MCF 10A (cell line): ENCODE measurements at places on chromosomes 16 and 17. TPM values are rescaled to one million over a fixed set of nuclear protein-coding genes. Genes with fewer than 3 reads are reported as not detected.

The KLHL10 gene
- total RNA-seq, result not detected in 2 replicates

The TP53TG3F gene
- not detected in 2 replicates for total RNA-seq

The CDRT15L2 gene
- total RNA-seq, result not detected in 2 replicates

The RILP gene
- 1.6 and 2.6 TPM in 2 replicates for total RNA-seq

GRCh38 chr17:33131620-33132019 lies 140.0 kb downstream of the SPACA3 start:
- DNase-seq, result no peak

- no peak for DNase-seq
Observed at GRCh38 chr17:4537451-4538235, 17.5 kb downstream of the MYBBP1A start.

- no peak for DNase-seq
Observed at GRCh38 chr16:87469169-87469568, 23.7 kb downstream of the ZCCHC14 start.

GRCh38 chr16:49461517-49461951 lies 87.9 kb downstream of the C16orf78 start:
- DNase-seq, result no peak

GRCh38 chr17:74603746-74604145 lies 11.7 kb upstream of the CD300LD start:
- no peak for DNase-seq

DNA sequence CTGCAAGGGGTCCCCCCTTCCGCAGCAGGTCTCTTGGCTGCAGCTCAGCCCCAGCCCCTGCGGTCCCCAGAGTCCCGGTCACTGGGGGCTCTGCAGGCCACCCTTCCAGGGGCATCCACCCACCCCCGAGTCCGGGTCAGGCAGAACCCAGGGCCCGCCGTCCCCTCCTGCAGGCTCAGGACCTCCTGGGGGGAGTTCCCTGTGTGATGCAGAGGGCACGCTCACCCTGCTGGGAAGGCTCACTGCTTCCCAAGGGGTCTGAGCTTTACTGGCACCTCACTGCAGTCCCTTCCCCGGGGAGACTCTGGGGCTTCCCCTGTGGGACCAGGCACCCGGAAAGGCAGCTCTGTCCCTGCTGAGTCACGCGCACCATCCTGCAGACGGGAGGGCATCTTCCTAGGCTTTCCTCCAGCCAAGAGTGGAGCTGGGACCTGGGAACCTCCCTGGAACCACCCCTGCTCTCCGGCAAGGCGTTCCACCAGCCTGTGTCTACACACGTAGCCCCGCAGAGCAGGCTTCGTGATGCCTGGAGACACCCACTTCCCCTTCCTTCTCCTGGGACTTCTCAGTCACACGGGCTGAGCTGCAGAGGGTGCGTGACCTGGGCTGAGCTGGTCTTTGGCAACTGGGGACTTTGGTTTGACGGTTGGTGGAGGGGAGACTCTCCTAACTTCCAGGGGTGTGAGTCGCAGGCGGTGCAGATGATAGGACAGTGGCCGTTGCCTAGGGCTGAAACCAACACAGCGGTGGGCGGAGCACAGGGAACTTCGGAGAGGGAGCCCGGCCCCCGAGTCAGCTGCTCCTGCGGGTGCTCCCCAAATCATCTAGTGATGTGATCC lies 23.4 kb downstream of the SLC25A10 start:
- DNase-seq, result peak; percentile 39

DNA sequence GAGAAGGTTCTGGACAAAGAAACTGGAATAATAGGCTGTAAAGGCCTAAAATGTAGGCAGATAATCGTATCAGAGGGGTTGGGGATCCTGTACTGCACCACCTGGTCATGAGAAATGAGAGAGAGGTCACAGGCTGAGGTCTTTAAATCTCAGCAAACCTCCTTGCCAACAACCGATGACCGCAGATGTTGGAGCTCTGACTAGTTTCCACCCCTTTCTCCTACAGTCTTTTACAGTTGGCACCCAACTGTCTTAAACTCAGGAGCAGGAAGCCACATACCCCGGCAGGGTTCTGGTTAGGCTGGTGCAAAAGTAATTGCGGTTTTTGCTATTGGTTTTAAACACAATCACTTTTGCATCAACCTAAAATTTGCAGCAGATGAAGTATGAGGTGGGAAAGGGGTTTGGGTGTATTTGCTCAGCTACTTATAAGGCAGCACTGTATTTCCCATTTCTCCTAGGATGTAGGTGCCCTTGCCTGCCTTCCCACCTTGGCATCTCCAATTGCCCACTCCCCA lies 261.8 kb upstream of the MYOCD start:
- no peak for DNase-seq

DNA sequence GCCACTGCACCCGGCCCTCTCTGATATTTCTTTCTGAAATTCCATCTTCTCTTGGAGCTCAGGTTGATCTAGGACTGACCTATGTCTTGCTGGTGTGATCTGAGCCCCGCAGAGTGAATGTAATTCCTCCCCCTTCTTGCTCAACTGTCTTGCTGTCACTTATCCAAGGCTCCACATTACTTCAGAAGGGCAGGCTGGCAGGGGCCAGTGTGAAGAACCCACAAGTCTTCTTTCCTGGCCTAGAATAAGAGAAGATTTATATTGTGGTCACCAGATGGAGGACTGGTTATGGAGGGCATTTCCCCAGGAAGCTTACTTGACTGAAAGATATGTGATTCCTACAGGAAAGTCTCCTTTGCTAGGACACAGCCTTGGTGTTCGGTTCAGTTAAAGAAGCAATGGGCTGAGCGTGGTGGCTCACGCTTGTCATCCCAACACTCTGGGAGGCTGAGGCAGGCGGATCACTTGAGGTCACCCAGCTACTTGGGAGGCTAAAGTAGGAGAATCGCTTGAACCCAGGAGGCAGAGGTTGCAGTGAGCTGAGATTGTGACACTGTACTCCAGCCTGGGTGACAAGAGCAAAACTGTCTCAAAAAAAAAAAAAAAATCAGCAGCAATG lies 13.4 kb downstream of the ITGAL start:
- no peak for DNase-seq

DNA sequence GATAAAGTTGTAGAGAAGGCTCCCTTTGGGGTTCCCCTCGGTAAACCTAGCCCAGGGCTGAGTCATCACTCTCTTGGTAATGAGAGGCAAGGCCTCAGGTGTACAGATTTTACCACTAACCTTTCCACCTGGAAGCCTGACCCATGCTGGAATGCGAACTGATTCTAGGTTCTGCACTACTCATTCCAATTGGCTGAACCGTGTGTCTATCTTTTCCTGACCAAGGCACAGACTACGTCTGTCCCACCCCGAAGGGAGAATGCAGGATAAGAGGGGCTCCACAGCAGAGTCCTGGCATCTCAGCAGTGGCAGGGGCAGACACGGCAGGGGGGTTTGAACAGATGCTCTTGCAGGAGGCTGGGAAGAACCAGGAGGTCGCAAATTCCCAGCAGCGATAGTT lies 65.4 kb upstream of the B4GALNT2 start:
- DNase-seq, result no peak

DNA sequence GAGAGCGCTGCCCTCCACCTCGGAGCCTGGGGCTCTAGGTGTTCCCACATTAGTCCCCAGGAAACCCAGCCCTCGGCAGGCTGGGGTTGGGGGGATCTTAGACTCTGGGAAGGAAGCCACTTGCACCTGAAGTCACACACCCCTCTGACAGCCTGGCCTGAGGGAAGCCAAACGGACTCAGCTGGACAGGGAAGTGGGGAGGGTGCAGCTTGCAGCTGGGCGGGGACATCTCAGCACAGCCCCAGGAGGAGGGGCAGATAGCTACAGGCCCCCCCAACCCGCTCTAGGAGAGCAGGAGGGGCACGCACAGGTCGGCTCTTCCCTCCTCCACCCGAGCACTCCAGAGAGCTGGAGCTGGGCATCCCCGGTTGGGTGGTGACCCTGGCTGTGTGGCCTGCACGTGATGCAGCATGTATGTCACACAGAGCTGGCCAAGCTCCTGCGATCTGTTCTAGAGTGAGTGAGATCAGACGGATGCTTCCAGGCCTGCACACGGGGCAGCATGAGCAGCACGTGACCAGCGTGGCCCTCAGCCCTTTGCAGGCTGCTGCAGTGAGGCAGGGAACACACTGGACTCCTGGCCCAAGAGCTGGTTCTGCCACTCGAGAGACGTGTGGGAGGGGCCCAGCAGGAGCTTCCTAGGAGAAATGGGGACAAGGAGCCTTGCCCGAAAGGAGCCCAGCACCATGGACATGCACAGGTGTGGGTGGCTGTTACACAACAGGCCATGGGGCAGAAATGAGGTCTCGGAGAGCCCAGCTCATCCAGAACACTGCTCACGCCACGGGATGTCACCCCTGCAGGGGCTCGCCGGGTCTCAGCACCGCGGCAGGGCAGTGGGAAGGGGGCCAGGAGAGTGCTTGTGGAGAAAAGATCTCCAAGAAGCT lies 15.4 kb downstream of the KIFC3 start:
- DNase-seq, result no peak

DNA sequence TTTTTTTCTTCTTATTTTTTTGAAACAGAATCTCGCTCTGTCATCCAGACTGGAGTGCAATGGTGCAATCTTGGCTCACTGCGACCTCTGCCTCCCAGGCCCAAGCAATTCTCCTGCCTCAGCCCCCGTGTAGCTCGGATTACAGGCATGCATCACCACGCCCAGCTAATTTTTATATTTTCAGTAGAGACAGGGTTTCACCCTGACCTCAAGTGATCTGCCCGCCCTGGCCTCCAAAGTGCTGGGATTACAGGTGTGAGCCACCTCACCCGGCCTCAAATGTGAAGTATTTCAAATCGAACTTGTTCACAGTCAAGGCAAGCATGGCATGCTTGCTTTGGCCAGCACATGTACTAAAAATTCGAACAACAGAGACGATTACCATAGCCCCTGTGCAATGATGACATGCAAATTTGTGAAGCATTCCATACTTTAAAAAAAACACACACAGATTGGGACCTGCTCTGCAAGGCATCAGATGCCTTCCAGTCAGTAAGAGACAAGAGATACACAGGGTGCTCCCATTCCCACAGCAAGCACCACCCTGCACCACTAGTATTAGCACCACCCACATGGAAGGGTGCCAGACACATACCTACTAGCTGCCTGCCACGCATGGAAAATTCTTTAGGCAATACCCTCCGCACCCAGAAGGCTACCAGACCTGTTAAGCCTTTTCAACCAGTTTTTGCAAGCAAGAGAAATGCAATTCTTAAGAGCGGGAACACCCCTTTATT lies 47.2 kb downstream of the ANKRD11 start:
- DNase-seq, result peak; percentile 95

DNA sequence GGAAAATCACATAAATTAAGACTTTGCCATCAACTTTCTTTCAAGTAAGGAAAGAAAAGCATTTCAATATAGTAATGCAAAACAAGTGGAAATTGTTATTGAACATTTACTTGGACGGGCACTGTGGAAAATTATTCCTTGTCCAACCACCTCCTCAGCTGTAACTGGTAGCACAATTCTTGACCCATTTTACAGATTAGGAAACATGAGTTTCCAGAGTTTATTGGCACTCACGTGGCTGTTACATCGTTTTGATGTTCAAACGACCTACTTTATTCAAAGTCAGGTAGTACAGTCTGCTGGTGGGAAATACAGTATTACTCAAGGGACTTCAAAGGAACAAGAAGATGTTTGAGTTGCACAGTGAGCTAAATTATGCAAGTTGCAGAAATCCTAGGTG lies 866 bp upstream of the PCTP start:
- no peak for DNase-seq

GRCh38 chr17:82014432-82014831 lies 8.2 kb downstream of the CENPX start:
- peak; percentile 25 for DNase-seq

DNA sequence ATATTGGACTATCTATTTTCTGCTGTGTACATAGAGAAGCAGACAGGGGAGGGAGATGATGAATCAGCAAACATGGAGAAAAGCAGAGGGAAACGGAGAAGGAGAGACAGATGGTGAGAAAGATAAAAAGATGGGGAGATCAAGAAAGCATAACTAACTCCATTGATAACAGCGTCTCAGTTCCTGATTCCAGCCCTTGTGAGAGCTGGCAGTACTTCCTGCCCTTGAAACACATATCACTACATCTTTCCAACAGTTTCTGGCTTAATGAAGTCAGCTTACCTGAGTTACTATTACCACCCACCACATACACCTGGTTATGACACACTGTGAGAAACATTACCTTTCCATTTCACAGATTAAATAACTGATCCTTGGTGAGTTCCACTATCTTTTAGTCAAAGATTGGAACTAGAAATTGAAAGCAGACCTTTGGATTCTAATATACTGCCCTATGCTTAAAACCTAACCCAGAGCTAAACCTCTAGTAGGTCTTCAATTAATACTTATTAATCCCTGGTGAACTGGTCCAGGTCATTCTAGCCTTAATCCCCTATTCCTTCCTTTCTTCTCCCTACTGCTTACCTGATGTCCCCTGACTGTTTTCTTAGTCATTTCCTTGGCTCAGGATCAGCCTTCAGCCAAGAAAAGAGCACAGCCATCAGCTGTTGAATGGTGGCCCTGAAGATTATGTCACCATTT lies 346.6 kb upstream of the CCL2 start:
- DNase-seq, result no peak
